Brain pericyte (primary cell): ENCODE measurements at places on chromosomes 16 and 17.

DNA sequence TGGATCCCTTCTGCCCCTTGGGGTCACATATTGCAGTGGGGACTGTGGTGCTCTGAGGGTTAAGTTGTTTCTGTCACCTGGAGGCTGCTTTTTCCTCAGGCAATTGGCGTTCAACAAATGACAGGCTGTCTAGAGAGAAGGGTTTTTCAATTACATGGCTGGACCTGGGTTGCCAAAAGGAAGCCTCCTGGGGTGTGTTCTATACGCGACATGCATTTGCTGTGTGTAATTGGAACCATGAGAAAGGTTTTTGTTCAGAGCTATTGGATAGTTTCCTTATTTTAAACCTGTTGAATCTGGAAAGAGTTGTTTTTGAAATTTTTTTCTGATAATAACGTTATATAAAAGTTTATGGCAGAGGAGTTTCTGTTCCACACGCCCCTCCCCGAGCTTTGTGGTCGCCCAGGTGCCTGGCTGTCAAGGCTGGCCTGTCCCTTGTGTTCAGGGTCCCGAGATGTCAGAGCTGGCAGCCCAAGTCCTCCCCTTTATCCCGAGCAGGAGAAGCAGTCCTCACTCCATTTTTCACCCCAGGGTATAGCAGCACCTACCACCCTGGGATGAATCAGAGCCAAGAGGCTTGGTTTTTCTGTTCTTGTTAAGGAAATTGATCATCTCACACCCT is 26.1 kb upstream of the ZNF750 start:
- no peak for DNase-seq

DNA sequence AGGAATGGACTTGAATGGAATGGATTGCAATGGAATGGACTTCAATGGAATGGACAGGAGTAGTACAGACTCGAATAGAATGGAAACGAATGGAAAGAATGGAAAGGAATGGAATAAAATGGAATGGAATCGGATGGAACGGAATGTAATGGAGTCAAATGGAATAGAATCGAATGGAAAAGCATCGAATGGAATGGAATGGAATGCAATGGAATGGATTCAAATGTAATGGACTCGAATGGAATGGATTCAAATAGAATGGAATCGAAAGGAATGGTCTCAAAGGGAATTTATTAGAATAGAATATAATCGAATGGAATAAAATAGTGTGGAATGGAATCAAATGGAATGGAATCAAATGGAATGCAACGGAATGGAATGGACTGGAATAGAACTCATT is 484.9 kb upstream of the WSB1 start:
- no peak for DNase-seq

- peak; percentile 83 for DNase-seq
These were observed 172.2 kb downstream of the SEC14L1 start for GRCh38 chr17:77312786-77313599.

DNA sequence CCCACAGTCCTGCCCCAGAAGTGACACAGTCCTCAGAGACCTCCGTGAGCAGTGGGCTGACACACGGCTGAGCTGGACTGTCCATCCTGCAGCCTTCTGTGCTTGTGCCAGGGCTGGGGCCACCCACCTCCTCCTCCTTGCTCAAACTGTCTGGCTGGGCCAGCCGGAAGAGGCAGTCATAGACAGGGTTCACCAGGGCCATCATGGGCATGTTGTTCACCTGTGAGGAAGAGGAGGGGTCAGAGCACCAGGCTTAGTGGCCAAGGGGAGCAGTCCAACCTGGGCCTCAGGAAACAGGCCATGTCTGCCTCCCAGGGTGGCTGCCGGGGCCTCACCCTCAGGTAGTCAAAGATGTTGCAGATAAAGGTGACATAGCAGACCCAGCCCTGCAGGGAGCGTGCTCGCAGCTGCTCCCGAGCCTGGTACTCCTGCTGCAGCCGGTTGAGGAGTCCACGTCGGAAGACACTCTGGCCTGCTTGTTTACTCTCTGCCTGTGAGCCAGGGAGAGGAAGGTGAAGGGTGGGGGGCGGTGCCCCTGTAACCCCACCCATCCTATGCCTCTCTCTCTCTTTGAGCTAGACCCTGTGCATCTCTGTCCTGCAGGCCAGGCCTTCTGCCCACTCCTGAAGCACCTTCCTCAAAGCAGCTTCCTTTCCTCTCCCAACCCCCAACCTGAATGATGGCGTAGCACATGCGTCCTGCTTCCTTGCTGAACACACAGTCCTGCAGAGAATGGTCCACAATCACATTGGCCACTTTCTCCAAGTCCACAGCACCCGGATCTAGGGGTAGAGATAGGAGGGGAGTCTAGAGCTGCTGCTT is 3.4 kb downstream of the MIF4GD start:
- no peak for DNase-seq

DNA sequence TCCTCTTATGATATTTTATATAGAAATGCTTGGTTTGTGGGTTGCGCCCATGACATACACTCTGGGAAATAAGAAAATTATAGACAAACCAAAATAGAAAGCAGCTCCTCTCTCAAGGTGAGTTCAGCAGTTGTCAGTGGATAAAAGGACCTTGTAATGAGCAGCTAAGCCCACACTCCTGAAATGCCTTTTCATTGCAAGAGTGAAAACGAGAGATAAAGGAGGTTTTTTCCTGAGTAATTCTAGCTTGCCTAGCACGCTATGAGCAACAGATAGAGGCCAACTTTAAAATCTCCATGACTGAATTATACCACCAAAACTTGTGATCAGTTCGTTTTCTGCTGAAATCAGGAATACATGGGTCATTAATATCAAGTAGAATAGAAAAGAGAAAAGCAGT is 261.8 kb upstream of the CACNG5 start:
- no peak for DNase-seq

- no peak for DNase-seq
These were observed 92.8 kb downstream of the KATNIP start for GRCh38 chr16:27642756-27643155.

GRCh38 chr17:65271296-65271695 is 134.1 kb downstream of the RGS9 start:
- DNase-seq, result no peak

- no peak for DNase-seq
These were observed 53.4 kb downstream of the HSD17B2 start for GRCh38 chr16:82088483-82088882.

DNA sequence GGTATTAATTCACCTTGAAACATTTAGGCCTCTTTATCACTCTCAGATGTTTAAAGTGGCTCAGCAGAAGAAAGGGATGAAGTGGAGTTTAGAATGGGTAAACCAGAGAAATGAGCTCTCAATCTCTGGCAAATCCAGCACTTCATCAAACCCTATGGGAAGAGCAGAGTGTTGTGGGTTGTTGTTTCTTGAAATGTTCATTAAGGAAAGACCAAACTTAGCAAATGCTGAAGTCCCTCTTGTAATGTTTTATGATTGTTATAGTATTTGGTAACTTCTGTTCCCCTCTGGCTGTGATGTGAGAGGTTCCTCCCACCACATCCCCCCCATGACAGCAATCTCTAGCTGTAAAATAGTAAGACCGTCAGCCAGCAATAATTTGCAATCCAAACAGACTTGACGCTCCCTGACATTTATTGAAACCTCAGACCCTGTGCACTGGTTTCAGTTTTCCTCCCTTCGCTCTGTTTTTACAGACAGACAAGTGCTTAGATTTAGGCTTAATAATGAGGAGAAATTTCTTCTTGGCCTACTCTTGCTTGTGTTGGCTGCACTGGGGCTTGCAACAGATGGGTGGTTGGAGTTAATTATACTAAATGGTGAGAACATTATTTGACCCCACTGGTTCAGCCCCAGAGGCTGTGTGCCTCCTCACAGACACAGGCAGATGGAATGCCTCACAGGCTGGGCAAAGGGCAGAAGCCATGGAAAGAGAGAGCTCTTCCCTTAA is 609.4 kb upstream of the SOX9 start:
- no peak for DNase-seq

DNA sequence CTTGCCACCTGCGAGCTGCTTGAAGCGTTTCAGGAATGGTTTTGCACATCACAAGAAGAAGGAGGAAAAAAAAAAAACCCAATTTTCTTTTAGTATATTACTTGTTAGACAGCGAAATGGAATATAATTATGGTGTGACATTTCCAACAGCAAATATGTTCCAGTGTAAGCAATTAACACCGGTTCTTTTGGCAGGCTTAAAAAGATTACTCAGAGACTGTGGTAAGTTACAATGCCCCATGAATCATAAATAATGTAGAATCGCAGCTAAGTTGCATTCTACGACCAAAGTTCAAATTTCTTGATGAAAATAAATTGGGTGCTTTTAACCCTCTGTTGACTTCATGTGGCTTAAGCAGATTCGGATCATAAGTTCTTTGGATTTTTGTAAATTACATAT is 245.2 kb downstream of the XYLT1 start:
- no peak for DNase-seq

DNA sequence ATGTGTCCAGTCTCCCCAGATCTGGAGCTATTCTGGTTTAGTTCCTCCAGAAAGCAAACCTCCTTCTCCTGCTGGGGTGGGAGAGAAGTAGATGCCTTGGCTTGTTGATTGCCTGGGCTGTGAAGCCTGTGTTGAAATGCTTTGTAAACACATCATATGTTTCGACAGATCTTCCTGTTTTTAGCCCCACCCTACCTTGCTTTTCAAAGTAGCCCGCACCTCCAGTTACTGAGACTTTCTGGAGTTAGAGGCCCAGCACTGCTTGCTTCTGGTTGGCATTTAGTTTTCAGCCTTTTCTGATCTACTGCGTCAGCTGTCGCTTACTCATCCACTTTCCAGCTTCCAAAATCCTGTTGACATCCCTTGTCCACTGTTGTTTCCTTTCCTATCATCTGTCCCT is 17.9 kb upstream of the NDEL1 start:
- no peak for DNase-seq

DNA sequence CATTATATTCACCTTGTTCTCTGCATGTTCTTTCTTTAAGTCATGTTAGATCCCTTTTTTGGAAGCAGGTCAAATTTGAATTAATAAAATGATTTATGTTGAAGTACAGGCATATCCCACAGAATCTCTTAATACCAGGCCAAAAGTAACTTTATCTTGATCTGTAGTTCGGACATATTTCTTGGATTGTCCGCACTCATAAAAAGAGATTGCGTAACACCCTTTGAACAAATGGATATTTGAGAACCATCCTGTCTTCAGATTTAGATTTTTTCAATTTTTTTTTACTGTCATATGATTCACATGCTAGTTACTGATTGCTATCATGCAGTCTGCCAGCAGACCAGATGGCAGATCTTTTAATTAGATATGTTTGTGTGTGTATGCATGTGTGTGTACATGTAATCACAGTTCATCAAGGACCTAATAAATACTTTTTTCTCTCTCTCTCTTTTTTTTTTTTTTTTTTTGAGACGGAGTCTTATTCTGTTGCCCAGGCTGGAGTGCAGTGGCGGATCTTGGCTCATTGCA is 352.6 kb downstream of the WWOX start:
- DNase-seq, result no peak

DNA sequence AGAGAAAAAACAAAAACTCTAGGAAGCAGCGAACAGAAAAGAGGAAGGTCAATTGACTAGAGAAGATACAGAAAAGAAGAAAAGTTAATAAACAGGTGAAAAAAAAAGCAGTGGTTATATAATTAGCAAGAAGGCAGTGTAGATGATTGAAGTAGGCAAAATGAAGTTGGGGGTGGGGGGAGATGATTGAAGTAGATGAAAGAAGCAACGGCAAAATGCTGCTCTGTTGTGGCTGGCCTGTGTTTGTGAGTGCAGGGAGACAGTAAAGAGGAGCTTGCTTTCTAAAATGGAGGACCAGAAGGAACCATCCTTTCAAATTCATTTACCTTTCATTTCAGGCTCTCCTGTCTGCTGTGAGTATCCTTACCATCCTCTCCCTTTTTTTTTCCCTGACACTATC is 3.6 kb downstream of the EVI2B start:
- no peak for DNase-seq

DNA sequence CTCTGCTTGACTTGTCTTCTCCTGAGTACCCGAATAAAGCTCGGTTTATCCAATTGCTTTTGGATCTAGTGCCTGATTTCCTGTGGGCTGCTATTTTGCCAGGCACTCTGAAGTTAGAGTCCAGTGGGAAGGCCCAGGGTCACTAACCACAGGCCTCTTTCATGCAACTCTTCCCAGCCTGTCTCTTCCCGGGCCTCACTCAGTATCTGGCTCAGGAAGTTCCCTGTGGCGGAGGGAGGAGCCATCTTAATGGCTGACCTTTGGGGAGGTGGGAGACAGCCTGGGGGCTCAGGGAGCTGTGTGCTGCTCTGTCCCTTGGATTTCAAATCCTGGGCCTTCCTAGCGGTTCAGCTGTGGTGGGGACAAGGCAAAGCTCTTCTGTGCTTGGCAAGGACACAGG is 328.5 kb downstream of the SLC39A11 start:
- no peak for DNase-seq

- no peak for DNase-seq
These were observed 28.2 kb upstream of the CCL1 start for GRCh38 chr17:34391241-34391640.

DNA sequence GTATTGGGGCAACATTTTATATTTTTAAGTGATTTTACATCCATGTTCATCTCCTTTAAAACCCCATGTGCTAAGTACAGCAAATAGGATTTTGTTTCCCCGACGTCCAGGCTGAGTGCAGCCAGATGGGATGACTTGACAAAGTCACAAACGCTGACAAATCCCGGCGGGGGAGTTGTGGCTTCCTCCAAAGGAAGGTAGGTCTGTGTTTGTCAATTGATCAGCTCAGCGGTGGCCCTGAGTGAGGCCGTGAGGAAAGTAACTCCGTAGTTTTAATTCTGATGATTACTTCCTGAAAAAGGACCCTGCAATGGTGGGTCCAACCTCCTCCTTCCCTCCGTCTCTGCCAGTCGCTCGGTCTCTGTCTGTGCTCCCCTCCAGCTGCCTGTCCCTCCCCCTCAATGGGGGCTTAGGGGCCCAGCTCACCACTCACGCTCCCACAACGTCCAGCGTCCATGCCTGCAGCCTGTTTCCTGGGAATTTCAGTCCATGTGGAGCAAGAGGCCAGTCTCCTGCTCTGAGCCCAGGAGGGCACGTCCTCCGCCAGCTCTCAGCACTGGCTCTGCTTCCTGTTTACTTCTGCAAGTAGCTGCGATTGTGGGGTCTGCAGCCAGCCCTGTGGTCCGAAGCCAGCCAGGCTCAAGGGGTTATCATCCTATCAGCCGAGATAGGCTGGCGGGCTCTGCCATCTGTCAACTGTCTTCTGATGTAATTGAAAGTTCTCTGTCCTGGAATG is 209.4 kb upstream of the FOXF1 start:
- no peak for DNase-seq

DNA sequence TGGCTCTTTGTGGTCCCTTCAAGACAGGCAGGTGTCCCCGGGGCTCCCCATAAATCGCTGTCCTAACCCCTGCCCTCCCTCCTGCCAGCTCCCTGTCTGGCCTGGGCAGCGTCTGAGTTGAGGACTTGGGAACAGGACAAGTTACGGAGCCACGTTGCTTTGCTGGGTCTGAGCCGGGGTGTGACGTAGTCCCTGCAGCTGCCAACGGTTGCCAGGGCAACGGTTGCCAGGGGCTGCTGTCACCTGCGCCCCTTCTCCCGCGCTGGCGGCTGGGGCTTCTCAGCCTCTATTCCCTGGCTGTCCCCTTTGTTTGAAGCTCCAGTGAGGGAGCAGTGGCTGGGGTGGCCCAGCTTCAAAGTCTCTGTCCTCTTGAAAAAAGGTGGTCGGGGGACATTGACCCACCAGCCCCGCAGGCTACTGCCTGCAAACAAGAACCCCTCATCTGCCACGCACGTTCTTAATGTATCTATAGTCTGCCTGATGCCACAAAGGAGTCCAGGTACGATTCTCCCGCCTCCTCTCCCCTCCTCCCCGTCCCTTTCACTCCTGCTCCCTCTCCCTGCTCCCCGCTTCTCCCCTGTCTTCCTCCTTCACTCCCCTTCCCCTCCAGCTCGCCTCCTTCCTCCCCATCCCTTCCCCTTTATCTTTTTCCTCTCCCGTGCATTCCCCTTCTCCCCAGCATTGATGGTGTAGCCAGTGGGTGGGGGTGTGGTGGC is 10.9 kb downstream of the ADGRG1 start:
- no peak for DNase-seq

- no peak for DNase-seq
These were observed 55.0 kb upstream of the CLEC19A start for GRCh38 chr16:19230575-19230974.
